ENCODE measurements at places on chromosomes 3 and 15.

- peak; percentile 54 for DNase-seq
These were observed 49.0 kb downstream of the LARS2 start for GRCh38 chr3:45437383-45437782.

- peak; percentile 66 for DNase-seq
These were observed 305.8 kb downstream of the PLCL2 start for GRCh38 chr3:17190353-17191078.

DNA sequence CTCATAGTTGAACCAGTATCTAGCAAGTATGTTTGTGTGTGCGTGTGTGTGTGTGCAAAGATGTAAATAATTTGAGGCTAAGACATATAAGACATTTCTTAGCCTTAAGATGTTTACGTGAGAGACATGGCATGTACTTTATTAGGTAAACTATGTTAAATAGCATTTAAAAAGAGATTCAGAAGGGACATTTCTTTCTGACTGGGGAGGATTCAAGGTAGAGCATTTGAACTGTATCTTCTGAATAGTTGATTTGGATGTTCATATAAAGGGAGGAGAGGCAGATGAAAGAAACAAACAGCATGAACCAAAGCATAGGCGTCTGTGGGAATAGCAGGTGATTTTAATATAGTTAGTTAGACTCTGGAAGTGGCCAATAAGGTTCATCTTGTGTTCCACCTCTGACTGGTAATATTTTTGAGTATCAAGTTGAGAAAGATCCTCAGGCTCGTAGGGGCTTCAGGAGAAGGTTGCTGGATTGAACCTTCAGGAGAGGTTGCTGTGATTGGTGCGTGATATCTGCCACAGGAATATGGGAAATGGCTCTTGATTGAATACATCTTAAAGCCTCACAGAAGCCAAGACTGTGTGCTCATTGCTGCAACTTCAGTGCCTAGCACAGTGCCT is 12.6 kb downstream of the NFKBIZ start:
- DNase-seq = no peak

- no peak for DNase-seq
These were observed 858 bp upstream of the SACM1L start for GRCh38 chr3:45688194-45688881.

DNA sequence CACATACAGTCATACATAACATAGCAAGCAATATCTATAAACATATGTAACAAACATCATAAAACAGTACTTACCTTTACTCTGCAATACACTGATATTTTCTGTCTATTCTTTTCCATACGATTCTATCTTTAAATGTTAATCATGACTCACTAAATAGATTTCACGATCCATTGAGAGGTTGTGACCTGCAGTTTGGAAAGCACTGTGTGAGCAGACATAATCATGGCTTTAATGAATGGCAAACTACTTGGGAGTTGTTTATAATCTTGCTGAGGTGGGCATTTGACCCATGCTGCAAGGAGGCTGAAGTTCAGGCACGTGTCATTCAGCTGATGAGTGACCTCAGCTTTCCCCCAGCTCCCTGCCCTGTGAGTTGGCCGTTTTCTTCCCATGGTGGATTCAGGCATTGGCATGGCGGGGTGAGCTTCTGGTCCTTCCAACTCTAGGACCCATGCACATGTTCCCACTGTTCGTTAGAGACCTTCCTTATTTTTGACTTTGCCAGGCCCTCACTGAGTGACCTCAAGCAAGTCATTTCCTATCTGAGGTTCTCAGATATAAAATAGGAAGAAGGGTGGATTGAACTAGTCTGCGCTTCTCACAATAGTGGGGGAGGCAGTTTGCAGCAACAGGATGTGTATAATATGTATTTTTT is 41.7 kb downstream of the PAQR5 start:
- DNase-seq = peak; percentile 74

- no peak for DNase-seq
These were observed 103.4 kb upstream of the UBP1 start for GRCh38 chr3:33543601-33544000.

DNA sequence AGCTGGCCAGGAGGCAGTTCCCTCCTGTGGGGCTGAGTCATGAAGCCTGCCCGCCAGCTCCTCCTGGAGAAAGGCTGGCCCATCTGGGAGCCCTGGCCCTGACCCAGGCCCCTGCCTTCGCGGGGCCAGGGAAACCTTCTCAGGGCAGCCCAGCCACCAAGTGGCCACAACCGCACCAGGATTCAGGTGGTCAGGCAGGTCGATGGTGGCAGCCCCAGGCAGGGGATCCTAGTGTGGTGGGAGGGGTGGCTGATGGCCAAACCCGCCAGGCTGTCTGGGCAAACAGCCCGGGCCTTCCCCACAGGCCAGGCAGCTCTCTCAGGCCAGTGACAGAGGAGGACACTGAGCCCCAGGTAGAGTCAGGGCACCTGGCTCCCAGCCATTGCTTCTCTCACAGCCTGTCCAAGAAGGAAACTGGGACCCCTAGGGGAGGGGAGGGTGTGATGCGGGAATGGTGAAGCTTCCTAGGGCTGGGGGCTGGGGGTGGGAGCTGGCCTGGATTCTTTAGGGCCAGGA is 1.2 kb downstream of the TWF2 start:
- DNase-seq = peak; percentile 90

DNA sequence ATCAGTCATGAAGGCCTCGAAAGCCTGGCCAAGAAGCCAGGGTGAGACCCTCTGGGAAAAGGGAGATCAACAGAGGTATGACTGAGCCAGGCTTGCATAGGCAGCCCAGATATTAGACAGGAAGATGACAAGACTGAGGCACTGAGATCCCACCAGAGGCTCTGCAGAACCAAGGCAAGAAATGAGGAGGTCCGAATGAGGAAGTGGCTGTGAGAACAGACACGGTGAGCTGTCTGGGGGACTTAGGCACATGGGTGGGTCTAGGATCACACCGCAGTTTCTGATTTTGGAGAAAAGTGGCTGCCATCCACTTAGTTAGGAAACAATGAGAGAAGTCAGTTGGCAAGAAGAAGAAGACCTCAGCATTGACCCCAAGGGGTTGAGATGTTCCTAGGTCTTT is 31.5 kb upstream of the PRSS50 start:
- no peak for DNase-seq

- DNase-seq = no peak
These were observed 43.9 kb downstream of the ZNF148 start for GRCh38 chr3:125331243-125331642.

- DNase-seq = peak; percentile 53
These were observed at the start of gene MAPKAPK3 for GRCh38 chr3:50617096-50617791. Gene MAPKAPK3 (plus strand): TSS chr3:50617151. CDS start chr3:50617566, 415 bp downstream.

- no peak for DNase-seq
These were observed 159.5 kb upstream of the TMCO5A start for GRCh38 chr15:37774961-37775360.

DNA sequence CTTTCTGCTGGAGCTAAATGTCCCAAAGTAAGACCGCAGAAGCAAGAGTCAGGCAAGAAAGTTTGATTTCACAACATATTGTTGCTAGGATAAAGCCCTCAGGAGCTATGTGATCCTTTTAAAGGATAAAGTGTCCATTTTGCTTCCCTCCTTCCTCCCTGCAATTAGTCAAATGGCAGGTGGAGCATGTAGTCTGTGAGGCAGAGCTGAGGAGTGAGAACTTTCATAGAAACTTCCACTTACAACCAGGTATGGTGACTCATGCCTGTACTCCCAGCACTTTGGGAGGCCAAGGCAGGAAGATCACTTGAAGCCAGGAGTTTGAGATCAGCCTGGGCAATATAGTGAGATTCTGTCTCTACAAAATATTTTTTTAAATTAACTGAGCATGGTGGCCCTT is 25.2 kb upstream of the RHCG start:
- no peak for DNase-seq

GRCh38 chr15:47397655-47398054 is 319.6 kb upstream of the SEMA6D start:
- DNase-seq = no peak

- peak; percentile 18 for DNase-seq
These were observed 220.5 kb upstream of the LRRN1 start for GRCh38 chr3:3578718-3579117.

GRCh38 chr15:84988909-84989644 is 7.4 kb downstream of the PDE8A start:
- DNase-seq = no peak

DNA sequence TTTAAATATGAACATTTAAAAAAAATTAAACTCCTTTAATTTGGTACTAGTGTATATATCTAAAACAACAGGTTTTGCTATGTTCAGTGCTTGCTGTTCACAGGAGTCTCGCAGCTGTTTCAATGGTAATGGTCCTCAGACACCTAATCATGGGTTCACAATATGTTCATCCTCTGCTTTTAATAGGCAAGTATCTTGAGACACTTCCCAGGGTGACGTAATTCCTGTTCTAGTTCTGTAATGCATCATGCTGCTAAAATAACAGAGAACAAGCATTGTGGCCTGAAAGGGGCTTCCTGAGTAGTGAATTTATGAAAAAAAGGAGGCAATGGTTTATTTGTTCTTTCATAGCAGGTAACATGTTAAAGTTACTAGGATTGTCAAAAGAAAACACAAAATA is 625.2 kb upstream of the GBE1 start:
- DNase-seq = no peak

DNA sequence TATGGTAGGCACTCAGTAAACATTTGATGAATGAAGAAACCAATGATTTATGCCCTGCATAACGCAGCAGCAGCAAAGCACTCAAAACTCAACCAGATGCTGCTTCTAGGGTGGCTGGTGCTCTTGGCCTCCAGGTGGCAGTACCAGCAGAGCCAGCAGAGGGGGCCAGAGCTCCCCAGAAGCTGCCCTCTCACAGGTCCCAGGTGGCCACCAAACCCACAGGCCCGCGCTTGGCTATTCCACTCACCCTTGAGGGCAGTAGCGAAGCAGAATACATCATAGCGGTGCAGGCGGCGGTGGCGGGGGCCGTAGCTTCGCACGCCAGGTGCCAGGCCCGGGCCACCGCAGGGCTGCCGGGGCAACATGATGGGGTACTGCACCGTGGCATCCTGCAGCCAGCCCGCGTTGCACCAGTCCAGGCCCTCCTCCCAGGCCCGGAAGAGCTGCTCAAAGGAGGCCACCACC is 16.6 kb downstream of the HAPLN3 start:
- peak; percentile 44 for DNase-seq

GRCh38 chr3:63611382-63611781 is 41.1 kb upstream of the SNTN start:
- DNase-seq = no peak

DNA sequence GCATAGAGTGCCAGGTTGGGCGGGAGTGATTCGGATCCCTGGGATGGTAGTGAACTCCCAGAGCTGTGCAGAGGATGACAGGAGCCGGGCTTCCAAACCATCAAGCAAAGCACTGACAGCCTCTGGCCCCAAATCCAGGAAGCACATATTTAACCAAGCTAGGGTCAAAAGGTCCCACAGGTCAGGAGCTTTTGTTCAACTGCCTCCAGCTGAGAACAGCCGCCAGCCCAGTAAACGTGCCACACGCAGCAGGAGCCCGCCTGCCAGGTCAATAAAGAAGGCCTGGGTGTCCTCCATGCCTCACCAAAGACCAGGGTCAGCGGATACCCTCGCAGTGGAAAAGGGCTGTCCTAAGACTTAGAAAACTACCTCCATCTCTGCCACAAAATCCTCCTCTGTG is 184.7 kb upstream of the LINGO1 start:
- DNase-seq = no peak

- no peak for DNase-seq
These were observed 177.7 kb downstream of the THRB start for GRCh38 chr3:24316887-24317383.

DNA sequence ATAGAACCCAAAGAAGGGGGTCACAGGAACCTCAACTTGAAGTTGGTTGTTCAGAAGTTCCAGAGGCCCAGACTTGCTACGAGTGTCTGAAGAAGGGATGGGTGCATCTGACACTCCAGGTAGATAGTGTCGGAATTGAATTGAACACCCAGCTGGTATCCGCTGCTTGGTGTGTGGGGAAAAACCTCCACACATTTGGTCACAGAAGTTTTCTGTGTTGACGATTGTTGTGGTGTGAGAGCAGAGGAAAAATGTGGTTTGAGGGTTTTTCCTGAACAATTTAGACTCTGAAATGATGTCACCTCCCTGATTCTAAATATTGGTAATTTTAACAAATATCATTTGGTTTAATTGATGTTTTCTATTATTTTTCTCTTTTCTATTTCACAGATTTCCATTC is 218.8 kb upstream of the CTNNB1 start:
- no peak for DNase-seq

DNA sequence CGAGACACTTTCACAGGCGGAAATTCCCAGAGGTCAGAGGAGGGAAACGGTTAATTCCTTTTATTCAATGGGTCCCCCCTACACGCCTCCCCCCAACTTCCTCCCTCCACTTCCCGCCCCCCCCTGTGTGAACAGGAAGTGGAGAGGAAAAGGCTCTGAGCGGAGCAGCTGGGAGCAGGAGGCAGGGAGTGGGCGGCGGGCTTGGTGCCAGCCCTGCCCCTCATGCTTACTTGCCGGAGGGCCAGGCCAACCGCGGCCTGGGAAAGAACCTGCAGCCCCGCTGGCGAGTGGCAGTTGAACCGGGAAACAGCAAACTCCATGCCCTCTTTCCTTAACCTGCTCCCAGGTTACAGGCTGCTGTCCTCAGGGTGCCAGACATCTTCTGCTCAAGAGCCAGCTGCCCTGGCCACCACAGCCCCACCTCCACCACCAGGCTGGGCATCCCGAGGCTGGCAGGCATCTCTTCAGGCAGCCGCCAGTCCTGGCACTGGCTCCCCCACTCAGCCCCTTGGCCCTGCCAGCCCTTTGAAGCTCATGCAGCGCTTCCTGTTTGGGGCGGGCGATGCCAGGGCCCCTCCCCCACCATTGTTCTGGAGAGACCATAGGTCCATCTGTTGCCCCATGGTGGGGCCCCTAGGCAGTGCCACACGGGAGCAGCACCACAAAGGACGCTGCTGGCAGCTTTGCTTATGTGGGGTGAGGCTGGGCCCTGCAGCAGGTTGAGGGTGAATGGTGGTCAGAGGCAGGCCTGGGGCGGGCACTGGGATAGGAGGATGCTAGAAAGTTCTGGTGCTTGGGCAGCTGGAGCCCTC is 12.9 kb downstream of the VPS18 start:
- peak; percentile 69 for DNase-seq

DNA sequence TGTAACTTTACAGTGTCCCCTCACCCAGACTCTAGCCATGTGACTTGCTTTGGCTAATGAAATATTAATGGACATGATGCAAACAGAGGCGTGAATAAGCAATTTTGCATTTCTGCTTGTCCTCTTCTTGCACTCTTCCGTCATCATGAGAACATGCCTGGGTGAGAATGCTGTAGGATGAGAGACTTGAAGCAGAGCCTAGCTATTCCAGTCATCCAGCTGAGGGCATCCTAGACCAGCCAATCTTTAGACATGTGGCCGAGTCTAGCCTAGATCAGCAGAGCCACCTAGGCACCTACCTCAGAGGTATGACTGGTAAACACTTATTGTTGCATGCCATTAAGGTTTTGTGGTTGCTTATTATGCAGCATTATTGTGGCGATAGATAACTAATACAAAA is 450.5 kb upstream of the AZI2 start:
- DNase-seq = no peak

DNA sequence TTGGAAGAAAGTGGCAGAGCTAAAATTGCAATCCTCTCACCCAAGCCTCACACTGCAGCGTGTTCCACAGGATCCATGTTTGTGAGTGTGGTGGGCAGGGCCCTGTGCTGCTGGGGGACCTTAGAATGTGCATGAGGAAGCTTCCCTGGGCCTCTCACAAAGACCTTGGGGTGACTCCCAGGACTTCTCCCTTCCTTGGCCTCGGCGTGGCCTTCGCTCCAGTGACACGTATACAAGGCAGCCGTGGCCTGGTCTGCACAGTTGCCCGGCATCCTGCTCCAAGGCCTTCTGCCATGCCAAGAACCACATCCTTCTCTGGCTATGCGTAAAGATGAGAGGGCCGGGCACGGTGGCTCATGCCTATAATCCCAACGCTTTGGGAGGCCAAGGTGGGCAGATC is 196.4 kb downstream of the UACA start:
- no peak for DNase-seq

Data from suppressor macrophage (primary cell).